Vein endothelial cell (primary cell): ENCODE measurements at places on chromosomes 11 and 22. TPM values are rescaled to one million over a fixed set of nuclear protein-coding genes. Genes with fewer than 3 reads are reported as not detected.

Gene CRYBB2
- 0.19 TPM in 1 of 2 replicates, not detected in the other for total RNA-seq

Gene BCR
- total RNA-seq = 147 and 223 TPM in 2 replicates

Gene OR2AG2
- 0.29 and 0.33 TPM in 2 replicates for total RNA-seq

Gene UPK3A
- not detected in 2 replicates for total RNA-seq

Gene FAM180B
- total RNA-seq = not detected in 2 replicates
